ENCODE measurements at places on chromosomes 6 and 20.
A peak's percentile ranks its signal among the peaks of the same experiment; 100 is the strongest.

DNA sequence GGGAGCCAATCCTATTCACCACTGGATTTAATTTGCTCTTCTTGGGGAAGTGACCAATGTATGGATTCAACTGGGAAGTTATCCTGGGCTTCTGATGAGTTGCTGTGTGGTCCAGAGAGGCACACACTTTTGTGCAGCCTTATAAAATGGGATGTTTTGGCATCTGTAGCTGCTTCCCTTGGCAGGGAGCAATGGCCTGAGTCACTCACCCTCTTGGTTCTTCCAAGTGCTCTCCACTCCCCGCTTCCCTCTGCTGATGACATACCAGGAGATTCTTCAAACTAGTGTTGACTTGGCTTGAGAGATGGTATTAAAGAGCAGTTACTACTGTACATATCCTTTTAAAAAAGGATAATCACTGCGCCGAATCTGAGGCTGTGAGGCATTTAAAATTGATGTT is 105.8 kb downstream of the JARID2 start:
- no peak for DNase-seq

GRCh38 chr6:5525209-5525608 is 263.9 kb downstream of the FARS2 start:
- no peak for DNase-seq

GRCh38 chr6:26309731-26310142 is 55.3 kb upstream of the BTN3A2 start:
- DNase-seq: no peak

GRCh38 chr6:149313861-149314260 is 3.7 kb upstream of the TAB2 start:
- DNase-seq: no peak

- no peak for DNase-seq
Observed at GRCh38 chr20:48687117-48687800, 140.5 kb downstream of the PREX1 start.

- peak; percentile 16 for DNase-seq
Observed at GRCh38 chr20:52047811-52048764, 143.5 kb downstream of the ZFP64 start.

GRCh38 chr20:840858-841567 is 7.5 kb downstream of the FAM110A start:
- no peak for DNase-seq

DNA sequence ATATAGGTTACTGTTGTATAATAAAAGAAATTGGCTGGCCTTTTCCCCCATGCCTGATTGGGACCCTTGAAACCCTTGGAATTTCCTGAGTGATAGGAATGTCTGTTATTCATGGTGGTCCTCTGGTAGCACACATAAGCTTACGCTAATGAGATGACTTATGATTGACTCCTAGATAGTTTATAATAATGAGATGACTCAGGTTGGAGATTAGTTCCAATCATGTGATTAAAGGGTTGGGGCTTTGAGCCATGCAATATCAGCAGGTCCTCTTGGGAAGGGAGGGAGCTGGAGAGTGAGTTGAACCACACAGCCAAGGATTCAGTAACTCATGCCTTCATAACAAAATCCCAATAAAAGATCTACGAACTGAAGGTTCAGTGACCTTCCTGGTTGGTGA is 407.6 kb upstream of the MANEA start:
- no peak for DNase-seq

DNA sequence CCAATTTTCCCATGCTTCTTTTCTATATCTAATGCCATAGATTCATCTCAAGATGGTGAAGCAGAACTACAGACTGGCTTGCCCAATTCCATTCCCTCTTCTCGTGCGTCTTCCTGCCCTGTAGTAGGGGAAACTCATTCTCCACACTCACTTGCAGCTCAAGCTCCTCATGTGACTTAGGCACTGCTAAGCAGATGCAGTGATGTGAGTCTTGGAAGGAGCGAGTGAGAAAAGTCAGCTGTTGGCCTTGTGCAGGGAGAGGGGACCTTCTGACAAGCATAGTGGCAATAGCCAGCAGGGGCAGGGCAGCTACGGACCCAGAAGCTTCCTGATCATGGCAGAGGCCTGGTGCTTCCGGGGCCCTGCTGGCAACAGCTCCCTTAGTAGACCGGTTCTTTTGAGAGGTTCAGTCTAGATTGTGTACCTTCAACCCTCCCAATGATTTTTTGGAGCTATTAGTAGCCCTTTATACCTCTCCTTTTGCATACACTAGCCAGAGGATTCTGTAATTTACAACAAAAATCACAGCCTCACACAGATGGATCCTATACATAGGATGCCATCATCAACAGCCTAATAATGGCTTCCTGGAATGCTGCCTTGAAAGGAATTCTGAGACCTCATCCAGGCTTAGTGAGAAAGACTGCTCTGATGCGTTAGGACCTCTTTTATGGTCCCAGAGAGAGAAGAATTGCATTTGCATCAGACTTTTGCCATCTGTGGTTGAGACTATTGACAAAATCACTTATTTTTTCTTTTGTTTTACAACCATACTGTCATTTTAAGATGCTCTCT is 121.5 kb upstream of the RIPOR2 start:
- no peak for DNase-seq

GRCh38 chr6:33585403-33586107 is 5.5 kb upstream of the BAK1 start:
- DNase-seq: peak; percentile 79

- DNase-seq: no peak
Observed at GRCh38 chr6:140858381-140858971, 1274.2 kb upstream of the GJE1 start.

DNA sequence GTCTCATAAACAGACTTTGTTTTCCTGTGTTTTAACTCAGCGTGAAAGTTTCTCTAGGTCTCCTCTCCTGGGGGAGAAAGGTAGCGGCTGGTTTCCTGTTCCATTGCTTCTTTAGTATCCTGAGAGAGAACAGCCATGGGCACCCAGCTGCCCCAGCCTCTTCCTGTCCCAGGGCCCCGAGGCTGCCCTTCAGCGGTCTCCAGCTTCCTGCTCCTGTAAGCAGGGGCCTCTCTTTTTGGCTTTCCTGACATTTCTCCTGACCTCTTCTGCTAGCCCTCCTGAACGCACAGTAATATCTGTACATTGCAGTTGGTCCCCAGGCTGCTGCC is 2.4 kb upstream of the SSTR4 start:
- DNase-seq: no peak

DNA sequence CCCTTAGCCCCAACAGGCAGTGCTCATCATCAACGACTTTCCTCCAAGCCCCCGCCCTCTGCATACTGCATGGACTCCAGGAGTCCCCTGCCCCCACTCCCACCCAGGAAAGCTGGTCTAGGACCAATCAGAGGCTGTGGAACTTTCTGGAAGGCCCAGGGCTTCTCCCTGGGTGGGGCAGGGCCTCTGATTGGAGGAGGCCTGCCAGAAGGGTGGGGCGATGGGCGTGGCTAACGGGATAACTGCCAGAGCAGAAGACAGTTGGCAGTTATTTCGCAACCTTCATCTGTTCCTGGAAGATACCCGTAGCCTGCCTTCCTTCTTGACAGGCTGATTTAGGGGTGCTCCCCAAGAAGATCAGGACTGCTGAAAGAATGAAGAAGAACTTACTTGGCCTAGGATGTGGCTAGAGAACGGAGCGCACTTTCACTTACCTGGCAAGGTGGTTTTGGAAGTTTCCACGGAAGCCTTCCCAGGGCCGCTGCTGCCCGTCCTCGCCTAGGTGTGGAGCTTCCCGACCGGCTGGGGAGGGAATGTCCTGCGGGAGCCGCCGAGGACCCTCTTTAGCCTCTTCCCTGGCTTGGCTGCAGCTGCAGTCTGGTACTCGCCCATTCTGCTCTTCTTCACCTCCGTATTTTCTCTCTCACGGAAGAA is 209.0 kb downstream of the LRFN2 start:
- no peak for DNase-seq

DNA sequence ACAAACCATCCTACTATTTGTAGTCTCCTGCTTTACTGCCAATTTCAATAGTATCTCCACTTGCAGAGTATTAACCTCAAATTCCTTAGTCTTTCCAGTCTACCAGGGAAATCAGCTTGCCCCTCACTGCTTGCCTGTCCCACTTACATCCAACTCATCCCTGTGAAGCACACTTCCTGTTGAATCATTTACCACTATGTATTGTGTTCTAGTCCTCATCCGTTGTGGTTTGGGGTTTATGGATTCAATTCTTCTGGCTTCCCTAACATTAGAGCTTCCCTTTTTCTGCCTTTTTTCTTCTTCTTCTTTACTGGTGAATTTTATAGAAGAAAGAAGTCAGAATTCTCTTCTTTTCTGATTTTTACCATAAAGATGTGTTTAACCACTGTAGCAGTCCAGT is 5.1 kb upstream of the TXLNB start:
- DNase-seq: no peak

DNA sequence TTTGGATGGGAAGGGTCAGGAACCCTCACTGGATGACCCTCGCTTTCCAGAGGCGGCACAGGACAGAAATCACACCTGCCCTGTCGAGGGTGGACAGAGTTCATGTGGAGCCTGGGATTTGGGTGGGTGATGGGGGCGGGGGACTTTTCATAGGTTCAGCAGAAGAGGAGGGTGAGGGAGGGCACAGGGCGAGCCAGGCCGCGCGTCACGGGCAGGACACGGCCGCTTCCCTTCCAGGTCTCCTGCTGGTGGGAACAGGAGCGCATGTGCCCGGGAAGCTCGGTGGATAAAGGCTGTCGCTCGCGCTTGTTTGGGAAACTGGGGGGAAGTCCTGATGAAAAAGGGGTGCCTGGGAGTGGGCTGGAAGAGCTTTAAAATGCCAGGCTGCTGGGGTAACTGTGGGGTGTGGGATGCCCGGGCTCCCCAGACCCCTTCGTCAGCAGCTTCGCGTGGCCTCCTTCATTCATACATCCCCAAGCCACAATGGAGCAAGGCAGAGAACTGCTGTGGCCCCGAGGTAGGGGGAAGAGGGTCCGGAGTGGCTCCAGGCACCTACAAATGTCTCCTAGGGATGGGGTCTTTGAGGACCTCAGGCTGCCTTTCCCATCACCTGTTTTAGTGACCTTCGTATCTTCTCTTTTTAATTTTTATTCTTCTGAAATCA is 102.2 kb downstream of the DACT2 start:
- no peak for DNase-seq

DNA sequence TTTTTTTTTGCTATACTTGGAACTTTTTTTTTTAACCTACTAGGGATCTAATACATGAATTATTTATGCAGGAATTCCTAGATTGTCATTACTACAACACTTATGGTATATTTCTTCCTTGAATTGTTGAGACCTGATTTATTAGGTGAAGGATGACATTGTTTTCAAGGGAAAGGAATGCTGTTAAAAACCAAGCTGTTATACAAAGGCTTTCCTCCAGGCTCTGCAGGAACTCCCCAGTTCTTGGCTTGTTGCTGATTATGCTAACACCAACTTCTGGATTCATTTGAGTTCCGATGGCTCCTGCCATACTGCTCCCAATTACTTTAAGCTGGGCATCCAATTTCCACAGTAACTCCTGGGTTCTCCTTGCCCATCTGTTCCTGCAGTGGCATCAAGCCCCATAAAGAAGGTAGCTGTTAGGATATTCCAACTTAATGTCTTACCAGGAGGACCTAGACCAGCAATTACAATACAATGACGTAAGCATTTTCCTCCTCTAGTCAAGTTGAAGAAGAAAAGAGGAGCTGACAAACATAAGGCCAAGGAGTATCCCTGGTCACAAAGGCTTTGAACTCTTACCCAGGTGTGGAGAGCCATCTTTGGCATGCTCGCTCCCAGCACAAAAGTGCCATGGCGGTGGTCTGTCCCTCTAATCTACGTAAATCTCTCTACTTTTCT is 215.9 kb upstream of the AGPAT4 start:
- DNase-seq: no peak

DNA sequence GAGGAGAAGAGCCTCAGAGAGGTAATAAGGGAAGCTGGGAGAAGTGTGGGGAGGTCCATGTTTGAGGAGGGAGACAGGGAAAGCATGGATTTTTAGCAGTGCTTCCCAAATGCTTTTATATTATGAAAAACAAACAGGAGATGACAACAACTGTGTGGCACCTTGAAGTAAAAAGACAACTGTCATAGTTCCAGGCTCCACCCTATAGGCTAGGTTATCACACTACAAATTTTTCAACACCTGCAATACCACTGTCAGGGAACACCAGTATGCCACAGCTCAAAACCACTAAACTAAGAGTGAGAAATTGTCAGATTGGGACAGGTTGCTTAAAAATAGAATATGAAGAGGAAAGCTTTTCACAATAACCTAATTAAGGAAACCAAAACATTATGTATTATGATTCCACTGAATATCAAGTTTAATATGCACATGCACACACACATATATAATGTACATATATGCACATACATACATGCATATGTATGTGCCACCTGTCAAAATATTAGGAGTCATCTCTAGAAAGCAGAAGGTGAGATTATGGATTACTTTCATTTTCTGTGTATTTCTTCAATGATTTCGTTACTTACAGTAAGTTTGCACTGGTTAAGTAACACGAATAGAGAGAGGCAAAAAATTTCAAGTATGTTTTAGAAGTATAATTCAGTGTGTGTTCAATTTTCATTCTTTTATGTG is 261.2 kb downstream of the PTPRK start:
- no peak for DNase-seq

DNA sequence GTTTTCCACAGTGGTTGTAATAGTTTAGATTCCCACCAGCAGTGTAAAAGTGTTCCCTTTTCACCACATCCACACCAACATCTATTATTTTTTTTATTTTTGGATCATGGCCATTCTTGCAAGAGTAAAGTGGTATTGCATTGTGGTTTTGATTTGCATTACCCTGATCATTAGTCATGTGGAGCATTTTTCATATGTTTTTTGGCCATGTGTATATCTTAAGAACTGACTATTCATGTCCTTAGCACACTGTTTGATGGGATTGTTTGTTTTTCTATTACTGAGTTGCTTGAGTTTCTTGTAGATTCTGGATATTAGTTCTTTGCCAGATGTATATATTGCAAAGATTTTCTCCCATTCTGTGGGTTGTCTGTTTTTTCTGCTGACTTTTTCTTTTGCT is 820.1 kb downstream of the TENT5A start:
- DNase-seq: no peak

GRCh38 chr6:157592541-157592940 is 211.6 kb downstream of the ZDHHC14 start:
- peak; percentile 2 for DNase-seq

DNA sequence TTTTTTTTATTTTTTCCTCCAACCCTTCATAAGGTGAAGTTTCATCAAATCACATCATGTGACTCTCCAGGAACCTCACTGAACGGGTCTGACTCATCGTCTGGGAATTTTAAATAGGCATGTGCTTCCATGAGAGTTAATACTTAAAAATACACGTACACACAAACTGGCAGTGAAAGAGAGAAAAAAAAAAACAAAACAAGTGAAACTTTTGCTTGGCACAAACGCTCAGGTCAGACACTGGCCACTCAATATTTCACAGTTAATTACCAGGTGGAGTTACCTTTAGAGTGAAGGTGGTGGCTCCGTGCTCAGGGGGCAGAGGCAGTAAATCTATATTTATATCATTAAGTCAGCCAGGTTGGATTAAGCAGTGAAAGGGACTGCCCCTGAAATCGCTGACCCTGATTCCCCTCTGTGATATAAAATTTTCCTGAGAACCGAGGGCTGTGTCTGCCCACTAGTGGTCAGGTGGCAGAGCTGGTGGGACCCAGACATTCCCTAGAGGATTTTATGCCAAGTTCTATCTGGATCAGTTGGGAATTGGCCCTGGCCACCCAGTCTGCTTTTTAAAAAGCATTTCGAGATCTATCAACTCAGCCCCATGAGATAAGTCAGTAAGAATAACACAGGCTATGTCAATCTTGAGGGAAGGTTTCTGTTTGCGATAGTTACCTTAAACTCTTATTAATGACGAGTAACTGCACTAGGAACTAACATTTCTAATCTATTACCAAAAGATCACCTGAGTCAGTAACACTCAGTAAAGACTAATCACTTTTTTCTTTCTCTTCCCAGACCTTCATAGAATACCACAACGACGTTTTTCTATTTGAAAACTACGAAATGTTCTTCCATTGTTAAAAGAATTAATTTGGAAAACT is 259.1 kb downstream of the HDGFL1 start:
- DNase-seq: no peak
